ENCODE measurements at places on chromosomes 5 and 9.

DNA sequence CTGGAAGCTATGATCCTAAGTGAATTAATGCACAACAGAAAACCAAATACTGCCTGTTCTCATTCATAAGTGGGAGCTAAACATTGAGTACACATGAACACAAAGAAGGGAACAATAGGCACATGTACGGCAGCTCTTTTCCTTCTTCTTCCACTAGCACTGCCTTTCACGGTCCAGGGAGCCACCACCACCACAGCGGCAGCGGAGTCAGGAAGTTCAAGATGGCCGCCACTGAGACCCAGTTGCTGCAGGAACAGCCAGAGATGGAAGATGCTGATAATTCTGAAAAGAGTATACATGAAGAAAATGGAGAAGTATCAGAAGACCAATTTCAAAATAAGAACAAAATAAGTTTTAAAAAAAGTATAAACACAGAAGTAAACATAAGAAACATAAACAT lies 39.5 kb upstream of the TNFSF15 start:
- DNase-seq, result no peak

GRCh38 chr9:69474821-69475220 lies 149.8 kb downstream of the ENTREP1 start:
- DNase-seq, result no peak

DNA sequence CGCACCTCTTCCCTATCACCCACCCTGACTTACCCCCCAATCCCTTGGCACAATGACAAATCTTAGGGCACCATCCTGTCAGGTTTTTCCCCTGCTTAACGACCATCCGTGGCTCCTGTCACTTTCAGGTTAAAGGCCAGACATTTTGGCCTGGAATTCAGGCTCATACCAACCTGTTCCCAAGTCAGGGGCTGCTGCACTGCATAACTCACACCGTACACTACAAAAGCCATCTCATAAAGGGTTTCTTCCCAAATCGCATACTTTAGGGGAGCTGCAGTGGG lies 7.5 kb upstream of the AKNA start:
- DNase-seq, result no peak

- DNase-seq, result no peak
Measured at GRCh38 chr9:97577051-97577450, 56.1 kb downstream of the TSTD2 start.

DNA sequence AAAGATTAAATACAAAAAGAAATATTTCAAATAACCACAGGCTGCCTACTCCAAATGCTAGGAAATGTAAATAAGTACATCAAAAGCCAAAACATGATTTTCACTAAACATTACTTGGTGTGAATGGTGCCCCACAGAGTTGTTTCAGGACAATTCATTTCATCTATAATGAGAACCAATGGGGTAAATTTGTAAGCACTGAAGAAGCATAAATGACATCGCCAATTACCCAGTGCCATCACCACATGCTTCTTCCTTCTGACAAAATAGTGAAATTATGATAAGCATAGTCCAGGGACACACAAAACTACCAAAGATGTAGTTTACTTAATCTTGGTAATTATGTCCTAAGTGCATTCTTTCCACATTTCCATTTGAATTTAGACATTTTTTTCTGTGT lies 510.4 kb upstream of the TYRP1 start:
- DNase-seq, result no peak

DNA sequence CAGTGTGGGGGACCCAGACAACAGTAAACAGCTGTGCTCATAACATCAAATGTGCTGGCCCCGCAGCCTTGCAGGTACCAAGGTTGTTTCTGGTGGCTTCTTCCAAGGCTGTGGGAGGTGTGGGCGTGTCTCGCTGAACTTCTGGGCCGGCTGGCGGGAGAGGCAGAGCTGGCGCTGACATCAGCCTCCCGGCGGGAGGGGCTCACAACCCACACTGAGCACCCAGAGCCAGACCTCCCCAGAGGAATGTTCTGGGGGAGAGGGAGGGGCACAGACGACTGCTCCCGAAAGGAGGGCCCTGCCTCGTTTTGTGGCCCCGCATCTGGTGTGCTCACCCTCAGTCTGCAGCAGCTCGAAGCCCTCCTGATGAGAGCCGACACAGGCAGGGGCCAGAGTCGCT lies 6.9 kb upstream of the SLC12A7 start:
- DNase-seq, result no peak

GRCh38 chr9:120151806-120152205 lies 428.2 kb downstream of the CDK5RAP2 start:
- no peak for DNase-seq

DNA sequence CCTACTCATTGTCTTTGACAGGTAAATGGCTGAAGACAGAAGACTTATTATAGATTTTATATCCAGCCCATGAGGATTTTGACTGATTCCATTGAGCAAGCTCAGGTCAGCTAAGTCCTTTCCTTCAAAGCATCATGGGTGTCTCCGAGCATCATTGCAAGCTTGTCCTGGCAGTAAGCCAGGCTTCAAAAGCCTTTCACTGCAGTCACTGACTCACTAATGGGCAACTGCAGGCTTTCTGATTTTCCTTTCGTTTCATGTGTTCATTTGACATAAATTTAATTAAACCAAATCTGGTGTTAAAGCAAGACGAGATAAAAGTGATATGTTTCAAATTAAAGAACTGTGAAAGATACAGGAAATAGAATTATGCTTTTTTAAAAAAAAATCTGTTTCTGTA lies 426.2 kb downstream of the ANXA1 start:
- DNase-seq, result no peak

DNA sequence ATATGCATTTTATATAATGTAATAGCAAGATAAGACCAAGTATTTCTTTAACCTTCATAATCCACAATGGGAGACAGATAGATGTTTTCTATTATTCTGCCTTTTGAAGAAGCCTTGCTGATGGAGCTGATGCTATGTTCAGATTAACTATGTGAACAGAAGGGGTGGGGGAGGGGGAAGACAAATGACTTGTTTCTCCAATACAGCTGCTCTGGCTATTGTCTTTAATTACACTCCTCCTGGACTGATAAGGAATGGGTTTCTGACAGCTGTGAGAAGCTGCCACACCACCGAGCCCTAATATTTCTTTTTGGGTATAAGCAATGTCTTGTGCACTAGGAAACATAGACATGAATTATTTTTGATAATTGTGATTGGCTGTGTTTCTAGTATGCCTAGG lies 62.0 kb downstream of the CAVIN4 start:
- DNase-seq, result no peak

DNA sequence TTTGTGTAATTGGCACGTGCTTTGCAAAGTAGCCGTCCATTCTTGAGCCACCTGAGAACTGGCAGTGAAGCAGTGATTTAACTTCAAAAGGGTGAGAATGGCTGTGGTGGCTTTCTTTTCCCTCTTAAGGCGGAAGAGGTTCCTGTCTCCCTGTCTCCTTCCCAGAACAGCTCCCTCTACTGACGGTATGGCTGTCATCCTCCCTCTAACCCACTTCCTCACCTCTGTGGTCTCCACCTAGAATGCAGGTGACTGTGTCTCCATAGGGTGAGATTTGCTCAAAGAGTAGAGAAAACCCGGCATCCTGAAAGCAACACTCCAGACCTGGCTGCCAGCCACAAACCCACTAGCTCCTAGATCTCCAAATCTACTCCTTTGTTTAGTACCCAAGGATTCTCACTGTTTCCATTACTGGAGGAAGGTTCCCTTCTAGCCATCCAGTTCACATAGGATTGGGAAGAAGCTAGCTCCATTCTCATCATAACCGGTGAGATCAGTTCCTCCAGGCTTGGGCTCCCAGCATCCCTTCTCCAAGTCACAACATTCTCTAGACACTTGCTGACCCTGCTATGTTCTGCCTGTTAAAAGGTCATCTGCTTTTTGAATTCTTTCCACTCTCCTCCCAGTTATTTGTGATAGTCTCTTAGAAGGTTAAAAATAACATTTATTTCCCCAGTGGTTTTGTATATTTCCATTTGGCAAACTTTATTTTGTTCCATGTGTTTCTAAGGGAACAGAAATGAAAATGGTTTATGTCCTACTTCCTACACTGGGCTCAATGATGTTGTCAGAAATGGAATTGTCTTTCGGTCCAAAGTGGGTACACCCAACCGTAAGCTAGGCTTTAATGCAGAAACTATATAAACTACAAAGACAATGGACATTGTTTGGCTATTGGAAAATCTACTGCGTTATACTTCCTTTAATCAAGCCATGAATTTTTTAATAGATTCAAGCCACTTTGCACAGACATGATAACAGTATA lies 269.4 kb downstream of the CWC27 start:
- peak; percentile 17 for DNase-seq

- no peak for DNase-seq
Measured at GRCh38 chr5:94217216-94217615, 401.2 kb downstream of the KIAA0825 start.

- no peak for DNase-seq
Measured at GRCh38 chr9:11038366-11038765, 425.6 kb upstream of the PTPRD start.

GRCh38 chr5:171433352-171433698 lies 13.9 kb downstream of the FGF18 start:
- DNase-seq, result no peak

- peak; percentile 77 for DNase-seq
Measured at GRCh38 chr5:109410389-109411148, 795 bp upstream of the PJA2 start.

- no peak for DNase-seq
Measured at GRCh38 chr5:36363744-36364143, 62.0 kb upstream of the RANBP3L start.

DNA sequence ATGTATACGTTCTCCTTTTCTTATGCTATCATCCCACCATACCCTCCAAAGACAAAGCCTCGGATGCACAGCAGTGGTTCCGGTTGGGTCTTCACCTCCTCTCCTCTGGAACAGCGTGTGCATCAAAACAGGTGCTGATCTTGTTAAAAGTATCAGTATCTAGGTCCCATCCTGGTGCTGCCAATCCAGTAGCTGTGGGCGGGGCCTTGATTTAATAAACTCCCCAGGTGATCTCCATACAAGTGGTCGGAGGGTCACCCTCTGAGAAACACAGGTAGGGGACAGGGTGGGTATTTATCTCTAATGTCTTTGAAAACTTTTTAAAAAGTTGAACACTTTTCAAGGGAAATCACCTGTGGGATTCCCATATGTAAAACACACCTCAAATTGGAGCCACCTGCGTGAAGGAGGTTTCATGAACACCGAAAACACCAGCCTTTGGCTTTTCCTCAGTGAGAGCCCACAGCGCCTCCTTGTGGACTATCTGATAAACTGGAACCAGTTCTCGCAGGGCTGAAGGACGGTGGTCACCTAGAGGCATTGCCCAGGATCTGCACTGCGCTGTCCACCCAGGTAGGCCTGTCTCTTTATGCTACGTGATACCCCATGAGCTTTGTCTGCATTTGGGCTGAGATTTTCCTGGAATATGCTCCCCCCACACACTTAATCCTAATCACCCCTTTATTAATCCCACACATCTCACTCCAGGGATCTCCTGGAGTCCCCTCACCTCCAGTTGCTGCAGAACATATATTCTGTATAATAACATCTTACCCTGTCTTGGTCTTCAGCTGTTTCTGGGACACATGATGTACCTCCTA lies 80.5 kb upstream of the EPB41L4B start:
- peak; percentile 55 for DNase-seq

- no peak for DNase-seq
Measured at GRCh38 chr5:35372482-35372881, 142.2 kb upstream of the PRLR start.

- peak; percentile 33 for DNase-seq
Measured at GRCh38 chr5:109479260-109479860, 69.6 kb upstream of the PJA2 start.

DNA sequence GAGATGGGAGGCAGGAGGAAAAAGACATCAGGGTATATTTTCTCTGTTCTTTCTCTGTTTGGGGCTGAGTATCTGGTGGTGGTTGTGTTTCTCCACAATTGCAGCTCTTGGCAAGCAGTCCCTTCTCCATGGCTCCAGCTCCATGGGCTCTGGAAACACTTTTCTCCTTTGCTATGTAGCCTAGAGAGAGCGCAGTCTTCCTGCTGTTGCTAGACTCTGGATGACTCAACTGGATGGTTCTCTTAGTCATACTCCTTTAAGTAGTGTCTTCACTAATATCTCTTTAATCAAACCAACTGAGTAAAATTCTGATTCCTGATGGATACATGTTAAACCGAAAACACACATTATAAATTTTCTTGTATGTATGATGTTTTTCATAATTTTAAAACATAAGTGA lies 3.3 kb upstream of the PLGRKT start:
- DNase-seq, result no peak
